Activated T-helper 17 cell treated with anti-CD3 and anti-CD28 coated beads, Interleukin-2, amount 50 U/mL, for 72 hours (primary cell): ENCODE measurements at places on chromosomes 1 and 21.

- ATAC-seq = no peak
Observed at GRCh38 chr1:160404094-160404493, 3.7 kb downstream of the VANGL2 start.

DNA sequence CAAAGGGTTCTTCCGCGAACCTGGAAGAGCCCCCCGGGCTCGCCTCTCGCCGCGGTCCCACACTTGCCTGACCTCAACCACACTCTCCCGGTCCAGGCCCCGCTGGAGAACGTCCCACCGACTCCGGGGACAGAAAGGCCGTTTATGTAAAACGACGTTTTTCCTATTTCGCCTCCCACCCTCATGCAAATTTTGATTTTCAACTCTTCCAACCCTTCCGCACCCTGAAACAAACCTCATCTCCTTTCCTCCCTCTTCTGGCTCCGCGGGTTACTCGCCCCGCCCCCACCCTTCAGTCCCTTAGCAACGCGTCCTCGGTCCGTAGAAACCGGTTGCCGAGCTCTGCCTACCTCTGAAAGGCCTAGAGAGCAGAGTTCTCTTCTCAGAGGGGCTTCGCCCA is at the start of gene C1orf141:
Gene C1orf141 (minus strand): TSS at position 276 of the 400 bp plus-strand sequence. CDS start 7,730 bp downstream, outside the sequence.
- ATAC-seq = no peak

DNA sequence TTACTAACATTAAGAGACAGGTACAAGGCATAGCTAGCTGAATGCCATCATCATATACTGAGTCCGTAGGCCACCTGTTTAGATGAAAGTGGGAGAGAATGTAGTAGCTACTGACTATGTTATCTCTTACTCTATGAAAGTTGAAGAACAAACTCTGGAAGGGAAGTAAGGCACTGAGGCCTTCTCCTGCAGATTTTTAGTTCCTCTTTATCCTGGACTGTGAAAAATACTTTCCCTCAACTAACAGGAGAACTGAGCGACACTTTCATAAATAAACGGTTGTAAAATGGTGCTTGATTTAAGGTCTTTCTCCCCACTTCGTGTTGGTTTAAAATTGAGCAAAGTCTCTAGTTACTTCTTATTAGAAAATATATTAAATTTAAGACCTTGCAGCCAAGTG is 101.9 kb downstream of the FNBP1L start:
- no peak for ATAC-seq

- ATAC-seq = no peak
Observed at GRCh38 chr1:114756949-114757454, 782 bp downstream of the CSDE1 start.

DNA sequence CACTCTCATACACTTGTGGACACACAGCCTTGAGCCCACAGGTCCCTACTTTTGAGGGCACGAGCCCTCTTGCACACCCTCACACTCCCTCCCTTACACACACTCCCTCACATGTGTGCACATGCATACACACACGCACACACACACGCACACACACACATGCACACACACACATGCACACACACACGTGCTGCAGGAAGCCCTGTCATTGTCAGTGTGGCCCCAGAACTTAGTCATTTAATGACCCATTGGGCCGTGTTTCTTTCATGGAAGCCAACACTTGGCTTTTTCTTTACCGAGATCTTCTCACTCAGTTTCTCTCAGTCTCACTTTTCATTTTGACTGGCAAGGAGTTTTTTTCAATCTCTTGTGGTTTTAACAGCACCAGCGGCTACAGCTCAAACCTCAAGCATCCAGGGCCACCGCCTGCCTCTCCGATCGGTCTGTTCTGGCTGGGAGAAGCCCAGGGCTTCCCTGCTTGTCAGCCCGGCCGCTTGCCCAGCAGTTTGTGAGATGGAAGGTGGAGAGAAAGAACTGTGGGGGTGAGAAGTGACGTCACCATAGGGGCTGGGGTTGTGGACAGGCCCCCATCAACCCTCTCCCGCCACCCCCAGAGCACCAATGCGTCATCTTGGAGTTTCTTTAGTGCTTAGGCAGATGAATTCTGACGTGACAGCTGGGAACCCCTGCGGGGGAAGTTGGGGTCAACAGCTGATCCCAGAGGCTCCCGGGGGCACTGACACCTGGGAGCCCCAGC is 15.8 kb upstream of the TNFRSF8 start:
- ATAC-seq = peak; percentile 77

- ATAC-seq = no peak
Observed at GRCh38 chr1:1204998-1205768, 1.2 kb downstream of the TNFRSF18 start.

DNA sequence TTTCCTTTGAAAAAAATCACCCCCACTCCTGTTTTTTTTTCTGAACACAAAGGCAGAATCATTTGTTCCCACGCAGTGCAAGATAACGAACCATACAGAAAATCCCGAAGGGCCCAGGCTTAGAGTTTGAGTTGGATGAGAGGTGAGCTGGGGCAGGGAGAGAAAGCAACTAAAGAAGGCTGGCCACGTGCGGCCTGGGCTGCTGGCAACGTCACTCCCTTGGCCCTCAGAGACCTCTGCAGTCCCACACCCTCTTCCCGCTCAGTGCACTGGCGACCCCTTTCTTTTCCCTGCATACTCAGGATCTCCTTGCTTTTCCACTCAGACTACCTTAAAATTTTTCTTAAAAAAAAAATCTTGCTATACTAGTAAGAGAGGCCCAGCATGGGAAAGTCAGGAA is 28.2 kb upstream of the CRNN start:
- no peak for ATAC-seq

DNA sequence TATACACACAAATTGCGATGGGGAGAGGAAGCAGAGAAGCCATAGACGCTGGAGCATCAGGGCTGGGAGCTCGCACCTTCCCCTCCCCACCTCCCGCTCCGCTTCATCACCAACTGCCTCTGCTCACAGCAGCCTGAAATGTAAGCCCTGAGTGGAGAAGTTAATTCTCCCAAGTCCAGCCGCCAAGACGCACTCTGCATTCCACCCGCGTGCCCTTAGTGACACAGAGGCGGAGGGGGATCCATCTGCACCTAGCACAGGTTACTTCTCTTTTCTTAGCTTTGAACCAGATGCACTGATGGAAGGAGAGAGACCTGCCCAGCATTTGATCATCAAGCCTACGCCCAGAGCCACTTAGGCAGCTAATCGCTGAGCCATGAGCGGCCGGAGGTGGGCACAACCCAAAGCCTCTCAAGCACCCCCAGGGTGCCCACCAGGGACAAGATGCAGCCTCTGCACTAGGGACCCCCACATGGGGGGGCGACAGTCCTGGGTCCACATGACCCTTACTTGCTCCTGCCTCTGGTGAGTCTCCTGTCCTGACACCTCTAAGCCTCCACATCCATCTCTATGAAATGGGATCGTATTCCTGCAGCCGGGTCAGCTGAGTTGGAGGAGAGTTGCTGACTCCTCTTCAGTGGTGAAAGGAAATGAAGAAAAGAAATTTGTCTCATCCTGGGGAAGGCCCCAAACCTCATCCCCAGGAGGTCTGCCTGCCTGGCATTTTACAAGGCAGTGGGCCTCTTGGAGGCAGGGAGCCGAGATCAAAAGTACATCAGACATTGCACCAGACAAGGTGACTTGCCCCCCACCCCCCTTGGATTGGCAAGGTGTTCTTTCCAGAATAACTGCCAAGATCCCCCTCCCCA is 316.2 kb downstream of the MATN1 start:
- no peak for ATAC-seq
